ENCODE measurements at places on chromosomes 16 and 17.

GRCh38 chr17:49439305-49439672, 24.6 kb upstream of the PHB1 start:
- DNase-seq = no peak

DNA sequence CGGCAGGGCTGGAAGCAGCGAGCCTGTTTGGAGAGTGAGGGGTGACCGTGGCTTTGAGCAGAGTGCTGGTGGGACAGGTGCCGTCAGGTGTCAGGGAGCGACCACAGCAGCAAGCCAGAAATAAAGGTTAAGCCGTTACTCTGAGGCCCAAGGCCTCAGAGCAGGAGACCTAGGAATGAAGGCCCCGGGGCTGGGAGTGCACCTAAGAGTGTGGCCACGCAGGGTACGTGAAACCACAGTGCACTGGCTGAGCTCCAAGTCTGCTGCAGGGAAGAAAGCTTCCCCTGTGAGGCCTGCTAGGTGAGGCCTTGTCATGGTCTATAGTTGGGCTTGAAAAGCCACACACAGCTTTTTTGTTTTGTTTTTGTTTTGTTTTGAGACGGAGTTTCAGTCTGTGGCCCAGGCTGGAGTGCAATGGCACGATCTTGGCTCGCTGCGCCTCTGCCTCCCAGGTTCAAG, 8.7 kb downstream of the CLUAP1 start:
- DNase-seq = peak; percentile 63

- no peak for DNase-seq
Measured at GRCh38 chr16:67927131-67927941, 4.3 kb downstream of the CTRL start.

GRCh38 chr16:54282928-54283724, 3.5 kb downstream of the IRX3 start:
- no peak for DNase-seq

- DNase-seq = no peak
Measured at GRCh38 chr17:48129981-48130380, 22.4 kb downstream of the SNX11 start.

DNA sequence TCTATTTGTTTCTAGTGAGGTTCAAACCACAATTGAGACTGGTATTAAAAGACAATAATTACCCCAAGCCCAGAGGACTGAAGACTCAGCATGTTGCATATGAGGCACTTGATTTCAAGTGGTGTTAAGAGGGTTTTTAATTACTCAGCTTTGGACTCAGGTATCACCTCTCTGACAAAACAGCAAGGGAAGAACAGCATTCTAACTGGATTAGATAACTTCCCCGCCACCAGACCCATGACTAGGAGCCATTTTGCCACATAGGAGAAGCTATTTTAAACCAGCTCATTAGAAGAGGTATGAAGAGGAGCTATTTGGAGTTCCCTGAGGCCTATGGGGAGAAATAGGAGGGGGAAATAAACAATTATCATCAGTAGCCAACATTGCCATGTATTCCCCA, 226.1 kb upstream of the TOX3 start:
- no peak for DNase-seq

DNA sequence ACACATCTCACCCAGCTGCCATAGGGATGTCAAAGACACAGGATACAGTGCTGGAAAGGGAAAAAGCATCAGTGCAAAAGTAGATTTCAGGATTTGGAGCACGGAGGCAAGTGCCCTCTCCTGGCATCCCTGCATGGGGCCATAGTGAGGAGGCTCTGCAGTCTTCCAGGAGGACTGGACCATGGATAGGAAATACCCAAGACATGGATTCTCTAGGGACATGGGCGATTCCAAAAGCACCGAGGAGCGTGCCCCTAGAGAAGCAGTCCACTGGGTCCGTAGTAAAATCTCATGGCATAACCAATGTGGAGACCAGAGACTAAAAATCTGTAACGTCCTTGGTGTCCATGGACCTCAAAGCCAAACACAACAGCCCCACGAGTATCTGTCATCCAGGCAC, 818.2 kb downstream of the KCNJ18 start:
- DNase-seq = no peak

- DNase-seq = no peak
Measured at GRCh38 chr17:11216976-11217375, 24.0 kb upstream of the SHISA6 start.

GRCh38 chr17:38994026-38994425, 26.8 kb upstream of the FBXO47 start:
- no peak for DNase-seq

- no peak for DNase-seq
Measured at GRCh38 chr16:85130705-85131028, 18.4 kb upstream of the CIBAR2 start.

DNA sequence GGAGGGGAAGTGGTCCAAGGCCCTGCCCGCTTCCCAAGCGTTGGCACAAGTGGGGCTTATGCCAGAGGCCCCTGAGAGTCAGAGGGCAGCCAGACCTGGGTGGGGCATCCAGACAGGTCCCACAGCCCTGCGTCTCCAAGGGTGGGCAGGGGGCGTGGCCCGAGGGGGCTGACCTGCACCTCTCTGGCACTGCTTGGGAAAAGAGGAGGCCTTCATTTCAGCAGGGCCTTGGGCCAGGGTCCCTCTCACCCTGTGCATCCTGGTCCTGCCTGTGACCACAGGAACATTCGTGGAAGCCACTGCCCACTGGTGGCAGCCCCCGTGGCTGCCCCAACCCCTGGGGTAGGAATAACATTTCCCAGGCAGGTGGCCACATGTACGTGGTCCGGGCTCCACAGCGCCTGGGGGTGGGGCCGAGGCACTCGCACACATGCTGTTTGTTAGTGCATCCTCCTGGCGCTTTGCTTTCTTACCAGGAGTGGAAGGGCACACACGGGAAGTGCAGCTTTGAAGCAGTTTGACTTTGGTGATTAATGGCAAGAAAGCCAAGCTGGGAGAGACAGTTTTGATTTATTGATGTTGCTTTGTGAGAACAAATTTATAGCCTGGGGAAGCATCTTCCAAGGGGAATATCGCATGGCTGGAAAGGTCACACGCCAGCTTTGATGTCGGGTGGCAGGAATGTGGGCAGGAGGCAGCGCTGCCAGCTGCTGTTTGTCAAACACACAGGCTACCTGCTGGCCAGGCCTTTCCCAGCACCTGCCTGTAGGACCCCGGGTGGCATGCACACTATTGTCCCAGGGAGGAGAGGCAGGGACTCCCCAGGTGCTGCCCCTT, 4.3 kb downstream of the CENPX start:
- no peak for DNase-seq

GRCh38 chr16:19991614-19992013, 82.1 kb downstream of the GPR139 start:
- DNase-seq = no peak

GRCh38 chr17:292016-292415, 60.6 kb downstream of the RPH3AL start:
- DNase-seq = no peak

DNA sequence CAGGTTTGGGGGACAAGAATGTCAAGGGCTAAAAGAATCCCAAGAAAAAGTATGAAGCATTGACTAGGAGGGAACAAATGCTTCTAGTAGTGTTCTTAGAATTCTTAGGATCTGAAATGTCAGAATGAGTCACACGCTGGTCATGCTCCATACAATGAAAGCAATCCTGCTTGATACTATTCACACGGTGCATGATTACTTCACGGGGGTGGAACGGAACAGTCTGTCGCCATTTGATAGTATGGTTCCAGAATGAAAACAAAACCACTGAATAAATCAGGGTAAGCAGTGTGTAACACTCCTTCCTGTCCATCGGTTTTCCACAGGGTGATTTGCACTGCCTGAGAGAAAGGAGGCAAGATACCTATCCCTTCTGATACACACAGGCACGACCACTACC, 22.9 kb upstream of the YWHAE start:
- no peak for DNase-seq

DNA sequence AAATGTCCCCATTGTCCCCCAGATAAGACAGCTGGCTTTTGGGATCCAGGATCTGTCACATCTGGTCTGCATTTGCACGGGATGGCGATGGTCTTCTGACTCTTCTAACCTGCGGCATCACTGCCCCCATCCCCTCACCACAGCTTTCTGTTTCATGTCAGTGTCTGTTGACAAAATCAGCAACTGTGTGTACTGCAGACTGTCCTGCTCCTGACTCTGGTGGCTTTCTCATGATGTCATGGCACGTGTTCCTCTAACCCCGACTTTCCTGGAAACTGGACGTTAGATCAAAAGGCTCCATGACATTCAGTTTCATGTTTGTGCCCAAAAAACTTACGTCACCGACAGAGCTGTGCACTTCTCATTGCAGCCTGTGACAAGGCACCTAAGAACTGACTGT, 30.1 kb upstream of the CPNE2 start:
- DNase-seq = no peak

DNA sequence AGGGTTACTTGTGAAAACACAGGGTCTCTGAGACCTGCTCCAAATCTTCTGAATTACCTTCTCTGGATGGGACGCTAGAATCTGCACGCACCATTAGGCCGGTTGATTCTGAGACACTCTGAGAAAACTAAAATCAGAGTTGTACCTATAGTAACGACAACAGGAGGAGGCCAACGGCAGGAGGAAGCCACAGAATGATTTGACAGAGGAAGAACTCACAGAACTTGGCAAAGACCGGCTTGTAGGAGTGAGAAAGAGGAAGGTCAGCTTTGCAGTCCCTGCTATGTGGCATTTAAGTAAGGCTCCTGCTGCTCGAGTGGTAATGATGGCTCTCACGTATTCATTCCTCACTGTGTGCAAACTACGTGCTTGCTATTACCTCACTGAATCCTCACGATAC, 483.0 kb downstream of the TMEM114 start:
- DNase-seq = no peak

GRCh38 chr17:66413559-66414520, 111.4 kb downstream of the PRKCA start:
- DNase-seq = no peak

- no peak for DNase-seq
Measured at GRCh38 chr17:42691021-42691545, 8.8 kb downstream of the CNTNAP1 start.

DNA sequence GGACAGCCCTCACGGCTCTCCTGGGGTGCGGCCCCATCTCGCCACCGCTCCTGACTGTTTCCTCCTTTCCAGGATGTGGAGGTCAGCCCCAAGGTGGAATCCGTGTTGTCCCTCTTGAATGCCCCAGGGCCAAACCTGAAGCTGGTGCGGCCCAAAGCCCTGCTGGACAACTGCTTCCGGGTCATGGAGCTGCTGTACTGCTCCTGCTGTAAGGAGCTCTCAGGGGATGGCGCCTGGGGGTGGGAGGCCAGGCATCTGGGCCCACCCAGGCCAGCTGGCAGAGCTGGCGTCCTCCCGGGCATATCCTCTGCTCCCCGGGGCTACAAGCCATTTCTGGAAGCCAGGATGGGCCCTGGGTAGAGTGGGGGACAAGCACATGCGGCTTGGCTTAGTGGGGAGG, 13.2 kb downstream of the IL34 start:
- DNase-seq = no peak

DNA sequence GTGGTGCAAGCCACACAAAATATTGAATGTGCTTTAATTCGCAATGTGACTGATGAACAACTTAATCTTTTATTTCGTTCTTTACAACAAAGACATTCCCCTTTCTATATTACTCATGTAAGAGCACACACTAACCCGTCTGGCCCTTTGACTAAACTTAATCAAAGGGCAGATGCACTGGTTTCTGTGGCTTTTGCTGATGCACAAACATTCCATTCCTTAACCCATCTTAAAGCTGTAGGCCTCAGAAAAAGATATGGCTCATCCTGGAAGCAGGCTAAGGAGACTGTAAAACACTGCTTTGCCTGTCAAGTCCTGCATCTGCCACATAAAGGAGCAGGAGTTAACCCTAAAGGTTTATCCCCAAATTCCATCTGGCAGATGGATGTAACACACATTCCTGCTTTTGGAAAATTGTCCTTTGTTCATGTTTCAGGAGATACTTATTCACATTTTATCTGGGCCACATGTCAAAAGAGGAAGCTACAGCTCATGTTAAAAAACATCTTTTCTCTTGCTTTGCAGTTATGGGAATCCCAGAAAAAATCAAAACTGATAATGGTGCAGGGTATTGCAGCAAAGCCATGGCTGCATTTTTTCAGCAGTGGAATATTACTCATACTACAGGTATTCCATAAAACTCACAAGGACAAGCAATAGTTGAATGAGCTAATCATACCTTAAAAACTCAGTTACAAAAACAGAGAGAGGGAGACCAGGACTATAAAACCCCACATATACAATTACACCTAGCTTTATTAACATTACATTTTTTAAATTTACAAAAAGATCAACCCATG, 137.2 kb downstream of the AHSP start:
- no peak for DNase-seq

- DNase-seq = no peak
Measured at GRCh38 chr17:78517421-78517820, 59.8 kb downstream of the DNAH17 start.

DNA sequence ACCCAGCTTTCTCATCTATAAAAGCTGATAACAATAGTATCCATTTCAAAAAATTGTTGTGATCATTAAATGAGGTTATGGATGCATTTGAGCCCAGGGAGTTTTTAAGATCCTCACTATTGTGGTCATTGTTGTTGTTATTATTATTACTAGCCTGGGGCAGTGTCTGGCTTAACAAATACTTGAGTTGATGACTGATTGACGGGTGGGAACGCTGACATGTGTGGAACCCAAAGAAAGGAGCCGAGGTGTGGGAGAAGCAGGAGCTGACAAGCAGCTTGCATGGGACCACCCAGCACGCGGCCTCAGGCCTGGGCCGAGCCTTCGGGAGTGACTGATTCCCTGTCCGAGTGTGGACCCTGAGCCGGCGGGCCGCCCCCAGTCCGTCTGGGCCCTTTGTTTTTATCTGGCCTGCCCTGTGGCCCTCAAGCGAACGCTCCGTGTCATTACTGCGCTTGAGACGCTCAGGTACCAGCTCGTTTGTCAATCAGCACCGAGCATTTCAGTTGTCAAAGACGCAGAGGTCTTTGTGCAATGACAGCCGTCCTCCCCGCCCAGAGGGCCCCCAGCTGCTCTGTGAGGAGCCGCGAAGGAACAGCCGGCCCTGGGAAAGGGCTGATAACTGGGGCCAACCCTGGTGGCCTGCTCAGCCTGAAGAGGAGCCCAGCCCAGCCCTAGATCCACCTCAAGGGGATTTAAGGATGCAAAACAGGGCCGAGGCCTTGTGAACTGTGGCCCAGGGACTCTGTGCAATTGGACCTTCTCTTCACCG, 132.9 kb upstream of the FOXF1 start:
- no peak for DNase-seq

- no peak for DNase-seq
Measured at GRCh38 chr16:57959121-57959520, 11.8 kb downstream of the CNGB1 start.

DNA sequence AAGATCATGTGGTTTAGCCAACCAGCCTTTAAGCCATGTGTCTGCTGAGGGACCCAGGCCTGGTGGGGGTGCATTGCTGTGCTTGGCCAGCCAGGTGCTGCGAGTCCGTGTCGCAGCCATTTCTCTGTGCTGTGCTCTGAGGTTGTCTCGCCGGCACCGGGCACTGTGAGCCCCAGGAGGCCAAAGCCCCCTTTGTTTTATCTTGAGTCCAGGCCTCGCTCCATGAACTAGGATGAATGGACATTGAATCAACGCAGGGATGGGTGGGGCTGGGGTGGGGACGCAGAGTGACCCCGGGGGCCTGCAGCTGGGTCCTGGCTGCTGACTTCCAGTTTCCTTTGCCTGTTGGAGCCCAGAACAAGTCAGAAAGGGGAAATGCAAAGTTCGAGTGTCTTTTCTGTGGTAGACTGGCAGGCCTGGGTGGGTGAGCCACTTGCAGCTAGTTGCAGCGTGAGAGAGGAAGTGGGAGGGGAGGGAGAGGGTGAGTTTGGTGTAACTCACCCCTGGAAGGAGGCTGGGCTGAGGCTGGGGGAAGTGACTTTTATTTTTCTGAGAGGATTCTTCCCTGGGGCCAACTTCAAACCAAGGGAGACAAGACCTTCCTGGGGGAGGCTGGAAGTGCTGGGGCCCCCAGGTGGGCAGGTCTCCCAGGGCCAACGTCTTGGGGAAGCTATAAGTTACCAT, 324.7 kb downstream of the SEC14L1 start:
- peak; percentile 70 for DNase-seq

Data from stimulated activated CD4-positive, alpha-beta T cell treated with anti-CD3 and anti-CD28 coated beads, TNF-alpha, amount 100 ng/mL, for 24 hours (primary cell).